ENCODE measurements at places on chromosomes 6 and 20.

DNA sequence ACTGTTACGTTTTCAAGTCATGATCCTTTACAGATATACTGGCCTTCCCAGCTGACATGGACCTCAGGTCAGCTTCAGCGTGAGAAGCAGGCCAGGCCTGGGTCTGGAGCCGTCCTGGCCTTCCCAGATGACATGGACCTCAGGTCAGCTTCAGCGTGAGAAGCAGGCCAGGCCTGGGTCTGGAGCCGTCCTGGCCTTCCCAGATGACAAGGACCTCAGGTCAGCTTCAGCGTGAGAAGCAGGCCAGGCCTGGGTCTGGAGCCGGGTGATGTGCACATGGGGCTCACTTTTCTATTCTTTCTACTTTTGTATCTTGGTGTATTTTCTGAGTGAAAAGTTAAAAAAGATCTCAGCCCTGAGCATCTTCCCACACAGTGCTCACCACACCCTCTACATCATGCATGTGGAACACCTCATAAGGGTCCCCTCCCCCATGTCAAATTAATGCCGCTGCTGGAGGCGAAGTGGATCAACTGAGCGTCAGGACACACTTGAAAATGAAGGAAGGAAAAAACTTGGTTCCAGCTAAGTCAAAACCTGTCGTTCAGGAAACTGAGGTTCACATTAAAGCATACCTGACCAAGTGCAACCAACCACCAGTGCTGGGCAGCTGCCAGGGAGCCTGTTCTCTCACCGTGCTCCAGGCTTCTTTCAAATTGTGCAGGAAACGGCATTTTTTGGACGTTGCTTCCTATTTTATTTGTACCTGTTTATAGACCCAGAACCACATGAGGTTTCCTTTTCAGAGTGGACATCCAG lies 32.2 kb downstream of the KIF25 start:
- H3K36me3 ChIP-seq: no peaks in the 10 kb centered on the region
- H3K4me3 ChIP-seq: no peak overlapping the region
- no peaks in the 10 kb centered on the region for H3K4me1 ChIP-seq
- no peak overlapping the region for H3K27ac ChIP-seq

GRCh38 chr6:78561015-78561414 lies 306.3 kb upstream of the IRAK1BP1 start:
- no peak for DNase-seq
- no peaks in the 10 kb centered on the region for H3K27me3 ChIP-seq
- no peak overlapping the region for H3K4me3 ChIP-seq
- H3K4me1 ChIP-seq: no peaks in the 10 kb centered on the region

DNA sequence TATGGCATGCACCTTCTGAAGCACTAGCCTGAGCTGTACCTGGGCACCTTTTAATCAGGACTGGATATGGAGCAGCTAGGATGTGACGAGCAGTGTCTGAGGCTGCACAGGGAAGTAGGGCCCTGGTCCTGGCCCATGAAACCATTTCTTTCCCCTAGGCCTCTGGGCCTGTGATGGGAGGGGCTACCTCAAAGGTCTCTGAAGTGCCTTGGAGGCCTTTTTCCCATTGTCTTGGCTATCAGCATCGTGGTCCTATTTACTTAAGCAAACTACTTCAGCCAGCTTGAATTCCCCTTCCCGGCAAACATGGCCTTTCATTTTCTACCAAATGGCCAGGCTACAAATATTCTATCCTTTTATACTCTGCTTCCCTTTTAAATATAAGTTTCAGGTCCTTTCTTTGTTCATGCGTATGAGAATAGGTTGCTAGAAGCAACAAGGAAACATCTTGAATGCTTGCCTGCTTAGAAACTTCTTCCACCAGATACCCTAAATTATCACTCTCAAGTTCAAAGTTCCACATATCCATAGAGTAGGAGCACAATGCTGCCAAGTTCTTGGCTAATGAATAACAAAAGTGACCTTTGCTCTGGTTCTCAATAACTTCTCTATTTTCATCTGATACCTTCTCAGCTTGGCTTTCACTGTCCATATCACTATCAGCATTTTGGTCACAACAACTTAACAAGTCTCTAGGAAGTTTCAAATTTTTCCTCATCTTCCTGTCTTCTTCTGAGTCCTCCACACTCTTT lies 673.1 kb downstream of the HTR1B start:
- H3K27me3 ChIP-seq: no peaks in the 10 kb centered on the region
- no peak for DNase-seq
- no peaks in the 10 kb centered on the region for H3K36me3 ChIP-seq
- H3K4me3 ChIP-seq: no peak overlapping the region
- no peaks in the 10 kb centered on the region for H3K4me1 ChIP-seq

- DNase-seq: no peak
- H3K4me1 ChIP-seq: no peaks in the 10 kb centered on the region
- H3K4me3 ChIP-seq: no peak overlapping the region
- no peak overlapping the region for H3K27ac ChIP-seq
- no peaks in the 10 kb centered on the region for H3K27me3 ChIP-seq
- no peaks in the 10 kb centered on the region for H3K36me3 ChIP-seq
Measured at GRCh38 chr20:38203337-38203980, 38.4 kb upstream of the TGM2 start.

- H3K4me1 ChIP-seq: no peaks in the 10 kb centered on the region
- no peak overlapping the region for H3K27ac ChIP-seq
- H3K27me3 ChIP-seq: no peaks in the 10 kb centered on the region
- no peaks in the 10 kb centered on the region for H3K36me3 ChIP-seq
- H3K4me3 ChIP-seq: no peak overlapping the region
- DNase-seq: no peak
Measured at GRCh38 chr6:41036186-41036585, 2.8 kb downstream of the UNC5CL start.

DNA sequence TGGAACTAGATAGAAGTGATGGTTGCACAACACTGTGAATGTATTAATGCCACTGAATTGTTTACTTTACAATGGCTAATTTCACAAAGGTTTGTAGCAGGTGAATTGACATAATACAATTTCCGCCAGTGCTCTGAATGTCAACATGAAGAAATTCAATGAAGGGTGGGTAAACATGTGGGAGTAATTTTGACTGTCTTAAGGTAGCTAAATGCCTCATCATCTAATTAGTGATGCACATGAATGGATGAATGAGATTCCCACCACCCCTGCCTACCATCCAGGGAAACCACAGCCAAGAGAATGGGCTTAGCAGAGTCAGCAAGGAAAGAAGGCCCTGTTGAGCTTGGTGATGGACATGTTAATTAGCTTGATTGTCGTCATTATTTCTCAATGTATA lies 275.3 kb downstream of the ALDH8A1 start:
- H3K4me1 ChIP-seq: no peaks in the 10 kb centered on the region
- H3K27ac ChIP-seq: no peak overlapping the region
- no peaks in the 10 kb centered on the region for H3K27me3 ChIP-seq
- no peaks in the 10 kb centered on the region for H3K36me3 ChIP-seq
- no peak for DNase-seq

- peaks cover 10% of the 10 kb centered on the region for H3K36me3 ChIP-seq
- no peaks in the 10 kb centered on the region for H3K27me3 ChIP-seq
- DNase-seq: no peak
- no peak overlapping the region for H3K4me3 ChIP-seq
- no peak overlapping the region for H3K27ac ChIP-seq
- H3K4me1 ChIP-seq: peaks cover 22% of the 10 kb centered on the region
Measured at GRCh38 chr6:111565326-111566221, 40.1 kb downstream of the TRAF3IP2 start.

- no peak overlapping the region for H3K4me3 ChIP-seq
- H3K27me3 ChIP-seq: no peaks in the 10 kb centered on the region
- no peak overlapping the region for H3K27ac ChIP-seq
- H3K36me3 ChIP-seq: no peaks in the 10 kb centered on the region
Measured at GRCh38 chr20:1979106-1979778, 14.6 kb downstream of the PDYN start.

DNA sequence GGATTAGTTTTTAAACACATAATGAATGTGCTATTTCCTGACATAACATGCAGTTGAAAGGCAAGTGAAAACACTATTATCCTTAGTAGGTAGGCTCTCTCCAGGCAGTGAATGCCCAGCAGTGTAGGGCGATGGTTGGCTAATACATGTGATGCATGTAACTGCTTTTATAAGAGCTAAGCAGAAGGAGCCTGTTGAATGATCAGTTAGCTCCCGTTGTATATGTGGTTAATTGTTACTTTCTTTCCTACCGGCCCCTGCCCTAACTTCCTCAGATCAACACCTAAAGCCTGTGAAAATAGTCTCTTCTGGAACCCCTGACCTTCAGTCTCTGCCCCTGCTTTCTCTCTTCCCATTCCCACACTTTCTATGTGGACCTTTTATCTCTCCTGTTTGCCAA lies 10.5 kb downstream of the SOX4 start:
- H3K27me3 ChIP-seq: peaks cover 5% of the 10 kb centered on the region
- no peak overlapping the region for H3K4me3 ChIP-seq
- H3K27ac ChIP-seq: no peak overlapping the region
- DNase-seq: no peak

GRCh38 chr6:151236668-151237401 lies 2.9 kb upstream of the AKAP12 start:
- no peaks in the 10 kb centered on the region for H3K36me3 ChIP-seq
- no peaks in the 10 kb centered on the region for H3K4me1 ChIP-seq
- DNase-seq: no peak

- H3K27ac ChIP-seq: no peak overlapping the region
- no peak for DNase-seq
- H3K36me3 ChIP-seq: no peaks in the 10 kb centered on the region
- H3K4me3 ChIP-seq: no peak overlapping the region
- no peaks in the 10 kb centered on the region for H3K4me1 ChIP-seq
- H3K27me3 ChIP-seq: no peaks in the 10 kb centered on the region
Measured at GRCh38 chr20:50399555-50399916, 110.6 kb upstream of the PTPN1 start.

DNA sequence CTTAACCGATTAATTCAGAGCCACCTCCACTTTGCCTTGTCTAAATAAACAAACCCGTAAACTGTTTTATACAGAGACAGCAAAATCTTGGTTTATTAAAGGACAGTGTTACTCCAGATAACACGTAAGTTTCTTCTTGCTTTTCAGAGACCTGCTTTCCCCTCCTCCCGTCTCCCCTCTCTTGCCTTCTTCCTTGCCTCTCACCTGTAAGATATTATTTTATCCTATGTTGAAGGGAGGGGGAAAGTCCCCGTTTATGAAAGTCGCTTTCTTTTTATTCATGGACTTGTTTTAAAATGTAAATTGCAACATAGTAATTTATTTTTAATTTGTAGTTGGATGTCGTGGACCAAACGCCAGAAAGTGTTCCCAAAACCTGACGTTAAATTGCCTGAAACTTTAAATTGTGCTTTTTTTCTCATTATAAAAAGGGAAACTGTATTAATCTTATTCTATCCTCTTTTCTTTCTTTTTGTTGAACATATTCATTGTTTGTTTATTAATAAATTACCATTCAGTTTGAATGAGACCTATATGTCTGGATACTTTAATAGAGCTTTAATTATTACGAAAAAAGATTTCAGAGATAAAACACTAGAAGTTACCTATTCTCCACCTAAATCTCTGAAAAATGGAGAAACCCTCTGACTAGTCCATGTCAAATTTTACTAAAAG lies 2.7 kb downstream of the FOXC1 start:
- no peaks in the 10 kb centered on the region for H3K36me3 ChIP-seq
- H3K4me3 ChIP-seq: peak overlapping the region; percentile 60
- H3K27ac ChIP-seq: no peak overlapping the region
- H3K27me3 ChIP-seq: peaks cover 41% of the 10 kb centered on the region
- peaks cover 13% of the 10 kb centered on the region for H3K4me1 ChIP-seq

DNA sequence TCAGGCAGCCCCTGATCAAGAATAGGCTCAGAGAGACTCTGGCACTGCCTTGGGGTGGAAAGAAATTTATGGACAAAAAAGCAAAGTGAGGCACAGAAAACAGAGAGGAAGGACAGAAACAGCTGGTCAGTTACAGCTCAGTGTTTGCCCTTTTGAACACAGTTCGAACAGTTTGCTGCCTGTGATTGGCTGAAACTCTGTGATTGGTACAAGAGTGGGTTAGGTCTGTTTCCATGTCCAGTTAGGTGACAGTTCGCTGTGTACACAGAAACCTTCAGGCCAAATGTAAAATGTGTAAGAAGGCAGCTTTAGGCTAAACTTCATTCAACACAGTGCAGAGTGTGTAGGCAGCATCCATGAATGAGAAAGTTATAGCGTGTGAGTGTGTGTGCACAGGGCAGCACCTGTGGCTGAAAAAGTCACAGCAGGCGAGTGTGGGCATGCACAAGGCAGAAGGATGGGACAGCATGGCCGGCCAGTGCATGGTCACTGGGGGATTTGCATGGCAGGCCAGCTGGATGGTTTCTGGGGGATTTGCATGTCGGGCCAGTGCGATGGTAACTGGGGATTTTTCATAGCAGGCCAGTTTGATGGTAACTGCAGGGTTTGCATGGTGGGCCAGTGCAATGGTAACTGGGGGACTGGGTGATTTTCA lies 75.4 kb upstream of the FRMD1 start:
- H3K27me3 ChIP-seq: no peaks in the 10 kb centered on the region
- no peak for DNase-seq
- no peaks in the 10 kb centered on the region for H3K4me1 ChIP-seq
- H3K36me3 ChIP-seq: no peaks in the 10 kb centered on the region

DNA sequence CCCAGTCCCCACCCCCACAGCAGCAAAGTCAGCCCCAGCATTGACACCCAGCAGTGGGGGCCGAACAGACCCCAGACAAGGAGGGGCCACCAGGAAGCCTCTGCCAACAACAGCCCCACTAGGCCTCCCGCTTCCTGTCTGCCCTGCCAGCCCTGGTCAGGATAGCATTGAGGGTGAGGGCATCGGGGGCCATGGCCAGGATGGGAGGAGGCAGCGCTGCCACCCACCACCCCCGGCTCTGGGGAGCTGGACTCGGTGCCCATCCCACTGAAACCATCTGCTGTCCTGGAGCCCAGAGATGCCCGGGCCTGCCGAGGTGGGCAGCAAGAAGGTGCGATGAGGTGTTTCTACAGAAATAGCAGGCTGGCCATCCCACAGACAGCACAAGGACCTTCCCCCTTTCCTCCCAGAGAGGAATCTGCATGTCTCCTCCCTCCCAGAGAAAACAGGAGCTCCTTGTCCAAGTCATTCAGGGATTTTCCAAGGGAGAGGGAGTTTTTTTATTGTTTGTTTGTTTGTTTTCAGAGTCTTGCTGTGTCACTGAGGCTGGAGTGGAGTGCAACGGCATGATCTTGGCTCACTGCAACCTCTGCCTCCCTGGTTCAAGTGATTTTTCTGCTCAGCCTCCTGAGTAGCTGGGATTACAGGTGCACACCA lies 62.1 kb upstream of the BHLHE23 start:
- no peak overlapping the region for H3K27ac ChIP-seq
- no peaks in the 10 kb centered on the region for H3K4me1 ChIP-seq
- peaks cover 9% of the 10 kb centered on the region for H3K27me3 ChIP-seq
- H3K4me3 ChIP-seq: no peak overlapping the region
- no peak for DNase-seq
- H3K36me3 ChIP-seq: no peaks in the 10 kb centered on the region

GRCh38 chr6:3119040-3119723 lies 671 bp downstream of the BPHL start:
- peaks cover 13% of the 10 kb centered on the region for H3K4me1 ChIP-seq
- no peaks in the 10 kb centered on the region for H3K27me3 ChIP-seq
- H3K4me3 ChIP-seq: peak overlapping the region; percentile 75
- H3K27ac ChIP-seq: peak overlapping the region; percentile 90
- H3K36me3 ChIP-seq: no peaks in the 10 kb centered on the region
- DNase-seq: no peak

GRCh38 chr20:21004386-21005076 lies 101.6 kb downstream of the LINC00237 start:
- H3K27me3 ChIP-seq: no peaks in the 10 kb centered on the region
- no peak for DNase-seq
- no peaks in the 10 kb centered on the region for H3K4me1 ChIP-seq
- no peak overlapping the region for H3K27ac ChIP-seq

- no peaks in the 10 kb centered on the region for H3K4me1 ChIP-seq
- no peaks in the 10 kb centered on the region for H3K36me3 ChIP-seq
- no peak overlapping the region for H3K4me3 ChIP-seq
- H3K27me3 ChIP-seq: no peaks in the 10 kb centered on the region
- H3K27ac ChIP-seq: no peak overlapping the region
- DNase-seq: no peak
Measured at GRCh38 chr20:32607324-32607723, 22.2 kb upstream of the NOL4L start.
